ENCODE measurements at places on chromosomes 2 and 18.

- peak; percentile 63 for DNase-seq
Measured at GRCh38 chr18:49561289-49562193, at the start of gene LIPG. Gene LIPG, plus strand, starts transcription at chr18:49562057. Its CDS starts 252 bp downstream, at chr18:49562309.

- DNase-seq = no peak
Measured at GRCh38 chr2:153819501-153819900, 52.2 kb upstream of the GALNT13 start.

DNA sequence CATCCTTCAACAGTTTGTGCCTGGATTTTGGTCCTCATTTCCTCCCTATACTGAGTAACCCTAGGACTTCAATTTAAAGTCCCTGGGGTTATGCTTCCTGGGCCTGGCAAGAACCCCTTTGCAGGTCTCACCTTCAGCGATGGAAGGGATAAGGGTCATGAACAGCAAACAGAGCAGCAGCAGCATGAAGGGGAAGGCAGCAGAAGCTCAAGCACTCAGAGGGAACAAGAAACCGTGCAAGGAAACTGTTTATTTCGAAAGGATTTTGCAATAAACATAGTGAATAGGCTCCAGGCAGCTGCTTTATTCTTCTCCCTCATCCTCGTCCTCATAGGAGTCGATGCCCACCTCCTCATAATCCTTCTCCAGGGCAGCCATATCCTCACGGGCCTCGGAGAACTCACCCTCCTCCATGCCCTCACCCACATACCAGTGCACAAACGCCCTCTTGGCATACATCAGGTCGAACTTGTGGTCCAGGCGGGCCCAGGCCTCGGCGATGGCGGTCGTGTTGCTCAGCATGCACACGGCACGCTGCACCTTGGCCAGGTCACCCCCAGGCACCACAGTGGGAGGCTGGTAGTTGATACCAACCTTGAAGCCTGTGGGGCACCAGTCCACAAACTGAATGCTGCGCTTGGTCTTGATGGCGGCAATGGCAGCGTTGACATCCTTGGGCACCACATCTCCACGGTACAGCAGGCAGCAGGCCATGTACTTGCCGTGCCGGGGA, 2.8 kb upstream of the TUBA4B start:
- no peak for DNase-seq

GRCh38 chr2:173109253-173110188, 33.9 kb downstream of the MAP3K20 start:
- no peak for DNase-seq

DNA sequence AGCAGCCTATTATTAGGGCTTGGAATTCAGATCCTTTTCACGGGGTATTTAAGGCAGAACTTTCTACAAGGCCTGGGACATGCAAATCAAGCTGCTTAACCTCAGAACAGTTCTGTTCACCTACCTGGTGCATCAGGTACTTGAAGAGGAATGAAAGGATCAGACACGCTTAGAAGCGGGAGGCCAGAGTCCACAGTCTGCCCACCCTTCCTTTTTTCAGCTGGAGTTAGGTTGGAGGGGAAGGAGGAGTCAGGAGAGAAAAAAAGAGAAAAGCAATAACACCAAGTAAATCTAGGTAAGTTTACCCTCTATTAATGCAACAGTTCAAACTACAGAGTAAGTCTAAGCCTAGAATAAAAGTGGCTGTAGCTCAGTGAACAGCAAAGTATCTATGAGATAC, 58.6 kb upstream of the NFU1 start:
- DNase-seq = no peak

DNA sequence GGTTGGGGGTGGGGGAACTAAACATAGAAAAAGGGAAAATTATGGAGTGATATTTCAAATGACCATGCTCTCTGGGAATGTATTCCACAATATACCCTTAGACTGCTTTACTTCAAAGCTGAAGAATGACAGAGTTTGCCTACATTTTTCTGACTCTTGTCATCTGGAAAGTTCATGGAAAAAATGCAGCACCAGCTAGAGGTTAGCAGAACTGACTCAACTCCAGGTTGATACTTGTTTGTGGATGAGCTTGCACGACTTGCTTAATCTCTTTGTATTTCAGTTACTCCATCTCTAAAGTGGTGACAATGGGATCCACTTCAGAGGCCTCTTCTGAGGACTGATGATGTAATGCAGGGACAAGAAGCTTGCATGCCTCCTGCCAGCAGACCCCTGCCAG, 824.0 kb upstream of the ID2 start:
- no peak for DNase-seq

GRCh38 chr2:126908721-126909177, 10.1 kb downstream of the TEX51 start:
- DNase-seq = no peak

DNA sequence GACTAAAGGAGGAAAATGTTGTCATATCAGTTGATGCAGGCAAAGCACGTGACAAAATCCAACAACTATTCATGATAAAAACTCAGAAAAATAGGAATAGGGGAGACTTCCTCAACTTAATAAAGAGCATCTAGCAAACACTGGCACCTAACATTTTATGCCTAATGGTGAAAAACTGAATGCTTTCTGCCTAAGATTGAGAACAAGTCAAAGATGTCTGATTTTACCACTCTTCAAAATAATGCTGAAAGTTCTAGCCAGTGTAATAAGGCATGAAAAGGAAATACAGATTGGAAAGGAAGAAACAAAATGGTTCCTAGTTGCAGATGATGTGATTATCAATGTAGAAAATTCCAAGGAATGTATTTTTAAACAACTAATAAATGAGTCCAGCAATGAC, 58.4 kb downstream of the SMAD4 start:
- DNase-seq = no peak

DNA sequence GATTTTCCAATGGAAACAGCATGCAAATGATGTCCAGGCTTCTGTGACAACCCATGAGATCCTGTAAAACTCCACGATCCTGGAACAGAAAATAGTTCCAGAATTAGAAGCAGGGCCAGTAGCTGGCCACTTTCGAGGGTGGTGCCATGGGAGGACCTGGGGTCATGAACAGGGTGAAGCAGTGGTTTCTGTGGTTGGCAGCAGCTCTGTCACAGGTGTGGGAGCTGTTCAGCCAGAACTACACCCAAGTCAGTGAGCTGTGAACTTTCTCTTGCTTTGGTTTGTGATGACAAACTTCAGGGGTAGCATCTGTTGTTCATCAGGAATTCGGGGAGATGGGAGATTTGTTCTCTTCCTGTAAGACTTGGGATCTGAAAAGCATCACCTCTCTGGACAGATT, 314.4 kb upstream of the NT5C1B start:
- no peak for DNase-seq

- DNase-seq = no peak
Measured at GRCh38 chr2:120330946-120331822, 14.8 kb upstream of the INHBB start.

- DNase-seq = no peak
Measured at GRCh38 chr2:216855605-216856004, 4.3 kb downstream of the TNP1 start.

DNA sequence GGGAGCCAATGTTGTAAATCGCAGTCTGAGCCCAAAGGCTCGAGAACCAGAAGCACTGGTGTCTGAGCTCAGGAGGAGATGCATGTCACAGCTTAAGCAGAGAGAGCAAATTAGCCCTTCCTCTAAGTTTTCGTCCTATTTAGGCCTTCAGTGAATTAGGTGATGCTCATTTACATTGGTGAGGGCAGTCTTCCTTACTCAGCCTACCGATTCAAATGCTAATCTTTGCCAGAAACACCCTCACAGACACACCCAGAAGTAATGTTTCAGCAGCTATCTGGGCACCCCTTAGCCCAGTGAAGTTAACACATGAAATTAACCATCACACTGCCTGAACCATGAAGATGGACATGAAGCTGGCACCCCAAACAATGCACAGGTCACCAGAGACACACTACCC, 385.1 kb downstream of the STK39 start:
- no peak for DNase-seq

DNA sequence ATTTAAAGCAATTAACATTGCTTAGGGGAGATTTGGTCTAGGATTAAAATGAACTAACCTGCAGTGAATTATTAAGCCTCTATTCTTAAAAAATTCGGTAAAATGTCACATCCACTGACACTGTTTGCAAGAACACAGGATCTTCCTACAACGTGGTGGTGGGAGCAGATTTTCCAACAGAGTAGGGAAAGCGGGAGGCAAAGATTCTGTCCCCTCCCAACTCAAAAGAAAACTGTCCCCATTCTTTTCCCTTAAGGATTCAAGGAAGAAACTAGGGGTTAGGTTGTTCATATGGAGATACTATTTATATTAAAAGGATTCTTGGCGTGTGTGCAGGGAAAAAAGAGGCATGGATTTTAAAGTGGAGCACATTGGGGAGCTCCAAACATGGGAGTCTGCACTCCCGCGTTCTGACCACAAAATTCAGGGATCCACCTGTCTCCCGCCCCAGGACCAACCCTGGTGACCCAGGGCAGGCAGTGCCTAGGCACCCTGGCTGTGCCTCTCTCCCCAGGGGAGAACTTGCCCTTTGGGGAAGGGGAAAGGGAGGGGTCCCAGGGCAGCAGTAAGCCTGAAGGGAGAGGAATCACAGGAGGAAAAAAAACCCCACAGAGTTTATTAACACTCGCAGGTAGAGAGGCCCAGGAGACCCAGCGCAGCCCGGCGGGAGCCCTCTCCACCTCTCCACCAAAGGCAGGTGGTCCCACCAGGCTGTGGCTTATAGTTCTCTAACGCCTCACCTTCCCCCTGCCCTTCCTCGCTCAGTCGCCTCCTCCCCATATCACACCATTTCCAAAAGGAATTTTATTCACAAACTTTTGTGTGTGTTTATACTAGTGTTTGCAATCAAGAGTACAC, 2.3 kb downstream of the PTGR3 start:
- DNase-seq = no peak
